Iris pigment epithelial cell (primary cell): ENCODE measurements at places on chromosomes 11 and 22.

DNA sequence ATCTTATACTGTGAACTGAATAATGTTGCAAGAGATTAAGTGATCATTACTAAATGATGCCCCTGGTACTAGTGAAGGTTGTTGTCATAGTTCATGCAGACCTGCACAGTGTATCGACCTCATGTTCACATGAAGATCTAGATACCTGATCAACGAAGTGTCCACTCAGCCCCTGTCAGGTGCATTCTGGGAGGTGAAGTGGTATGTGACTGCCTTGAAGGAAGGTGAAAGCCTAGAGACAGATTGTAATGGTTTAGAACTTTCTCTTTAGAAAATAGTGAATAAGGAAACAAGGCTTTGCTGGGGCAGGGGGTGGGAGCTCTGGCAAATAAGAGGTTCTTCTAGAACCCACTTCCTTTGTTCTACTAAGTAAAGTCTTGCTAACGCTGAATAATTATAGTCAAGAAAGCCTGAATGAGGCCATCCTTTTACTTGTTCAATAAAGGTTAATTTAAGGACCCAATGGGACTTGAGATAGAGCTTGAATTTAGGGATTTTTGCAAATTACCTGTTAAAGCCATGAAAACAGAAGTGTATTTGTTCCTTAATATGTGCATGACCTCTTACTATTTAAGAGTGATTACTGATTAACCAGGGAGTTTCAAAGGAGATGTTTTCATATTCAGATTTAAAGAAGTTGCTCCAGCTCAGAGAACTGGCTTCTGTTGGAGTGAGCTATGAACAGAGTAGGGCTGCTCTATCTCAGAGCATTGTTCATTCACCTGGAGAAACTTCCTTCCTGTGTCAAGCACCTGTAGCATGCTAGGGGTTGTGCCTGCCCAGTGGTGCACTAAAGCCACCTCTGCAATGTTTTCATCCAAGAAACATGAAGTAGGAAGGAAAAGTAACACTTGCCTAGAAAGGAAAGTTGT, 45.3 kb downstream of the C22orf31 start:
- no peak for DNase-seq

DNA sequence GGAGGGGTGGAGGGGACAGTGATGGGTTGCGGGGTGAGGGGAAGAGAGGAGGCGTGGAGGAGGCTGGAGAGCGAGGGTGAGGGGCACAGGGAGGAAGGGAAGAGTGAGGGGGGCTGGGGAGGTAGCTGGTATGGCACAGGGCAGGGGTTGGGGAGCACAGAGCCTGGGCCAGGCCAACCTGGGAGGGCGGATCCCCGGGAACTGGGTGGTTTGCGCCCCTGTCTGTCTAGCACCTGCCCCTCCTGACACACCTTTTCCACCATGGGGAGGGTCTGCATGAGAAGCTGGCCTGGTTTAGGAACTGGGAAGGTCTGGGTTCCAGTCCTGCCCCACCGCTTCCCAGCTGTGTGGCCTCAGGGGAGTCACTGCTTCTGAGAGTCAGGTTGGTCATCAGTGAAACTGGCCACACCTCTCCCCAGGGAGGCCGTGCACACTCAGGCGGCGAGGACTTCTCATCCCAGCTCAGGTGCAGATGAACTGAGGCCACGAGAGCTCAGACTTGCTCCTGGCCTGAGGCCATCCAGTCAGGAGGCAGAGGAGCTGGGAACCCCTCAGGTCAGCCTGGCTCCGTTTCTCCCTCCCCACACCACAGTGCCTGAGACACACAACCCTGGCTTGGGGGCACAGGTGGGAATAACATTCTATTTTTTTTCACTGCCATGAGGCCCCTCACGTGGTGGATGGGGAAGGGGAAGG, 95.6 kb downstream of the PHF21B start:
- no peak for DNase-seq

- DNase-seq, result no peak
Observed at GRCh38 chr11:58058276-58059006, 27.7 kb downstream of the OR6Q1 start.

DNA sequence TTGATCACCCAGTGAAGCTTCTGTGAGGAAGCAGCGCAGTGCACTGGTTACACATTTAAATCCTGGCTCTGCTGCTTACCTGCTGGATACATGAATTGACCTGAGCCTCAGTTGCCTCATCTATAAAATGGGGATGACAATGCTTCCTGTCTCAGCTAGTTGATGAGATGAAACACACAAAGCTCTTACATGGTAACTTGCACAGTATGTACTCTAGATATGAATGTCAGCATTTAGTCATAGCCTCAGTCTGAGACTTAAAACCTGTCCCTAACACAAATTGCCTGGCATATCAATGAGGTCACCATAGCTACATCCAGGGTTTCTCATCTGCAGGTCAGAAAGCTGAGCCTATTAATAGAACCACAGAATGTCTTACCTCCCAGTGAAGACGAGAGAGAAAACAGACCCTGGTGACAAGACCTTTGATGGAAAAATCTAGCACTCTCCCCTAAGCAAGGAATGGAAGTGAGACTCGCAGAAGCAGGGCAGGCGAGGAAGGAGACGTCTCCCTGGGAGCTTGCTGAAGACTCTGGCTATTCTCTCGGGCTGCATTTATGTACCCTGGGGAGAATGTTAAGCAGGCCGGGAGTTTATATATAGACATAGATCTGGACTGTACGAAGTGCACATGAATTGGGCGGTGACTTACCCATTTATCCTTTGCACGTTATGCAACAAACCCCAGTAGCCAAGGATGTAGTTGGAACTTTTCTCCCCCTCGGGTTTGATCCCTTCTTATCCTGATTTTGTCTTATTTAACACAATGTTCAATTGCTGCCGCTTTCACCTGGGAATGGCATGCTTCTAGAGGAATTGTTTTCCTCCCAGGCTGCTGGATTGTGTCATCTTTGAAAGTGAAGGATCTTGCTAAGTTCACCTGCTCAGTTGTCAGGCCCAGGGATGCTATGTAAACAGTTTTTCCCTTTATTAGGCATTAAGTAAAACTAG, 18.0 kb downstream of the SDHAF2 start:
- DNase-seq, result no peak

GRCh38 chr11:12270215-12270797, 107.1 kb upstream of the PARVA start:
- DNase-seq, result no peak

DNA sequence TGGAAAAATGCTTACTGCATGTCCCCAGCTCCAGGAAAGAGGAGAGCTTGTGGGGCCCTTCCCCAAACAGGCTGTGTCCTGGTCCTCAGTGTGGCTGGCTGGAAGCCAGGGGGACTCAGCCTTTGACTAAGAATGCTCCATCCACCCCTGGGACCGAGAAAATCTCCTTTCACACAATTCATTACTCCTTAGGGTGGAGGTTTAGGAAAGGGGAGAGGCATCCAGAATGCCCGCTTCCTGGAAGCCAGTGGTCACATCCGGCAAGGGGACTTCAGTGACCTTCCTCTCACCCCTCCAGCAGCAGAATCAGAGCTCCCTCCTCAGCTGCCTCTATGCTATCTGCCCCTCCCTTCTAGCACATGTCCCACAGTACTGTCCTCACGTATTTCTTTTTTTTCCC, 21.9 kb downstream of the ATG16L2 start:
- peak; percentile 31 for DNase-seq

DNA sequence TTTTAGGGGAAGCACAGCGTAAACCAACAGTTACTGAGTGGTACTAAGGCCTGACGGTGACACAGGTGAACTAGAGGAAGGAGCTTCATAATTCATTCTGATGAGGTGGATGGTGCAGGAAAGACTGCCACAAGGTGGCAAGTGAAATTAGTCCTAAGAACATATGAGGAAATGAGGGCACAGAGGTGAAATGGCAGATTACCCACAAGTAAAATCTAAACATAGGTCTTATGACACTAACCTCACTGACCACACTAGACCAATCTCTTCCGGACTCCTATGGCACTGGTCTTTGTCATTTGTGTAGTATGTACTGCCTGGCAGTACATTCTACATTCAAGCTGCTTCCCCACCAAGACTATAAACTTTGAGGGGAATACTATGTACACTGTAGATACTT, 20.2 kb downstream of the GAB2 start:
- DNase-seq, result no peak
